ENCODE measurements at places on chromosomes 12 and 14.

DNA sequence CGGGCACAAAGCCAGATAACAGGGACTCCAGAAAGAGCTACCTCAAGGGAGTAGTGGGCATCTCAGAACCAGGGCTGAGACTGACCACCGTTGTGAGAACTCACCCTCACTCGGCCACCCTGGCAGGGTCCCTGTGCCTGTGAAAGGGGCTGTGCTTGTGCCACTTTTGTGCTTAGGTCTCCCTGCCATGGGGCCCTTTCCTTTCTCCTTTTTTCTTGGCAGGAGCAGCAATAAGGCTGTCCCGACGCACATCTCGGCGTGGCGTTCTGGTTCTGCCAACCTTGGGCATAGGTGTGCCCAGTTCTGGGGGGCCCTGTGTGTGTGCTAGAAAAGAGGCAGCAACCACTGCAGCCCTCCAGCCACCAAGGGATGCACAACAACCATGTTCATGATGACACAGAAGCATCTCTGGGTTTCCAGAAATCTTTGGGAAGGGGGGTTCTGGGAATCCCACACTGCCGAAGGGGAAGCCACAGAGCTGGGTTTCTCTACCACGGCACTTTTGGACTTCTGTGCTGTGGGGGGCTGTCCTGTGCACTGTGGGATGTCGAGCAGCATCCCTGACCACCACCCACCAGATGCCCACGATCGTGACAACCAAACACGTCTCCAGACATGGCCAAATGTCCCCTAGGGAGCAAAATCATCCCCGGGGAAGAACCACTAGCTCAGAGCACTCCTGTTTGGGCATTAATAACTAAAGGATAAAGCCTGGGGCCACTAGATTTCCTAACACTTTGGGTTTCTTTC lies 13.1 kb upstream of the TMEM119 start:
- DNase-seq, result no peak

- no peak for DNase-seq
These were observed 110.8 kb downstream of the EMP1 start for GRCh38 chr12:13307143-13307816.

GRCh38 chr14:90579088-90579487 lies 182.3 kb downstream of the CALM1 start:
- no peak for DNase-seq

GRCh38 chr12:130859161-130859560 lies 12.7 kb upstream of the RAN start:
- no peak for DNase-seq

DNA sequence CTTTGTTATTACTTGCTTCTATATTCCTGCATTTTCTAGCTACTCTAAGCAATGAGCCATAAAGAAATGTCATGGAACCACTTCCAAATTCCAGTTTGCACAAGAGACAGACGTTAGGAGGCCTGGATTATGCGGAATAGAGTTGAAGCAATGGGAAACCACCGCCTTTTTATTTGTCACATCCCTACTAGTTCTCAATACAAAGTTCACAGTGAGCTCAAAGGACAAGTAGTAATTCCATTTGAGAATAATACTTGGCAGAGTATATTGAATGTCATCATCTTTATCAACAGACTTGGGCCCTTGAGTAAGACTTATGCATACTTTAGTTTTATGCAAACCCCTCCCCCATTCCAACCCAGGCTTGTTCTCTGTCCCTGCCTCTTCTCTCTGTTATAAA lies 3.7 kb upstream of the SLC15A5 start:
- no peak for DNase-seq

GRCh38 chr14:22614240-22614799 lies 16.2 kb downstream of the ABHD4 start:
- peak; percentile 80 for DNase-seq

DNA sequence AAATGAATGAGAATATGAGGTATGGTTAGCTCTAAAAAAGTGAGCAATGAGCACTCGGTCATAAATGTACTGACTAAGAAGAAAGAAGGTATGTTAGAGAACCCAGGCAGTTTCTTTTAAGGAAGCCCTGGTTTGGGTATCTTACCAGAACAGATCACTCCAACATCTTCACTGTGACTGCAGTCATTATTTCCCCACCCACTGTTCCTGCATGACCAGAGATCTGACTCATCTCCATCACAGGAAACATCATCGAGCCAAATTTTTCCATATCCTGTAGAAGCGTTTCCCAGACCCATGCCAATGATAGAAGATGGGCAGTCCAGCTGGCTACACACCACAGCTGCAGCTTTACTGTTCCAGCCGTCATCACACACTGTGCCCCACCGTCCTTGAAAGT lies 48.0 kb downstream of the CD163L1 start:
- DNase-seq, result no peak

- DNase-seq, result no peak
These were observed 132.4 kb upstream of the CNTN1 start for GRCh38 chr12:40559865-40560264.

Data from ascending aorta (tissue), 2 donors.